Substantia nigra (tissue), 51 donors: ENCODE measurements at places on chromosomes 3 and 15.

DNA sequence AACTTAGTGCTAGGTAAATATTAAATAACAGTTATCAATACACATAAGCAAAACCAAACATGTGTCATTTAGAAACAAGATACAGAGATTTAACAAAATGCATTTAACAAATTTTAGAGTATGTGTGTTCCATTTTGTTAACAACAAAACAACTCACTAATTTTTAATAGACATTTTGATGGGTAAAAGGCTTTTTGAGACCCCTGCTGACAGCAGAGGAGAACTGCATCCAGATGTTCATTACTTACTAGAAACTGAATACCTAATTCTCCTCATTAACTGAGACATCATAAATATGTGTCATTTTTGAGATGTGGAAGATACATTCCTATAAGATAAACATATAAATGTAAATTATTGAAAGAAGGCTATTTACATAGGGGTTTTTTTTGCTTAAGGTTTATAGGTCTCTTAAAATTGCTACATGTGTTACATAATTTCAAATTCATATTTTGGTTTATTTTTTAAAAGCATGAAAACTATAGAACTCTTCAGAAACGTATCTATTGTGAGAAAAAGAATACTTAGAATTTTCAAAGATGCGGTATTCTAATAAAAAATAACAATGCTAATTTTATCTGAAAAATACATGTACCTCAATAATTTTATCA is 1009.8 kb downstream of the TUSC7 start:
- no peak for DNase-seq

- DNase-seq = no peak
Measured at GRCh38 chr3:120203016-120203415, 82.0 kb downstream of the GPR156 start.

DNA sequence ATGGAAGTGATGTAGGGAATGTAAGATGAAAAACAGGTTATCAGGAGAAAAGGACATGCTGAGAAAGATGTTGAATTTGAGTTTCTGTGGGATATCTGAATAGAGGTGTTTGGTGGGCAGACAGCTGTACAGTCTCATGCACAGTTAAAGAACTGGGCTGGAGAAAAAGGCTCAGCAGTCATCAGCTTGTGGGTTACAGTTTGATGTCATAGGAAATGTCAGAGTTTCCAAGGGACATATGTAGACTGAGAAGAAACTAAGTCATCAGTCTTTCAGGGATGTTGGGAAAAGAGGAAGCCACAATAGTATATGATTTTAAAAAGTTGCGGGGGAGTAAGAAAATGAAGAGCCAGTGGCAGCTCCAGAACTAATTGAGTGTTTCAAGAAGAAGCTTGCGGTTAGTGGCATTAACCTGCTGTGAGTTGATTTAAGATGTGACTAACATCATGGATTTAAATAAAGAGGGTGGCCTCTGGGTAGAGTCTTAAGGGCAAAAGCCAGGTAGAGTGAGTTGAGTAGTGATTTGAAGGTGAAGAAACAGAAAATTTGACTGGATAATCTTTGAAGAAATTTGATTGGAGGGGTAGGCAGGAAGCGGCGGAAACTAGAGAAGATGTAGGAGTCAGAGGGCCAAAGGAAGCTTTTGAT is 24.6 kb downstream of the GORASP1 start:
- no peak for DNase-seq

- DNase-seq = no peak
Measured at GRCh38 chr3:141052201-141053069, 1.3 kb downstream of the SPSB4 start.

- DNase-seq = no peak
Measured at GRCh38 chr15:66545255-66545654, 20.5 kb downstream of the LCTL start.

DNA sequence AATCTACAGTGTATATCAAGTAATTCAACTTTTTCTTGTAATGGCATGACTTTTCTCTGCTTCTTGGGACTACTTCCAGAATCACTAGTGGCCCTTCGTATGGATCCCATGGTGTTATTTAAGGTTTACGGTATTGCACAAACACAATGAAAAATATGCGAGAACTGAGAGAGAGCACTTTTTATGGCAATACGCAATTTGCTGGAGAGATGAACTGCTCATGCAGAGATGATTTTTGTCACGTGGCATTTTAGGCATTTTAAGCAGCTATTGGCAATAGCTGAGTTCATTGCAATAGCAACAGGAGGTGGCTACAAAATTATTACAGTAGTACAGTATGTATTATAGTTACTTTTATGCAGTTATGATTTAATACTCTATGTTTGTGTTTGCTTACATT is 294.0 kb downstream of the UBE2E2 start:
- no peak for DNase-seq

GRCh38 chr15:83926116-83926515 is 272.2 kb downstream of the ADAMTSL3 start:
- DNase-seq = no peak

DNA sequence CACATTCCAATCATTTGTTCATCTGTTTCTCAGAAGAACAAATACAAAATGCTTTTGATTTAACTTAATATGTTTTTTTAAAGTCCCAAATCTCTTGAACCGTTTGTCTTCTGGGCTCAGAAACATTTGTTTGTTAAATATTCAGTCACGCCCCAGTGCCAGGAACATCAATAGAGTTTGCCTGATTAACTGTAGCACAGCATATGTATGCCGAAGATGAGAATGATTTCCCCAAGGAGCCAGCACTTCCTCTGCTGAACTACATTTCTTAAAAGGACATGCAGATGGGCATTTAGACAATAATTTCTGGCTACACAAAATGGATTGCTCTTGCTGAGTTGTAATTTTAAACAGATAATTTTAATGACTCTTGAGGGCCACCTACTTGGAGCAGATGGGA is 191.6 kb upstream of the FAM3D start:
- no peak for DNase-seq

GRCh38 chr3:12479919-12480427 is 4.3 kb upstream of the TSEN2 start:
- no peak for DNase-seq

GRCh38 chr3:147939839-147940238 is 530.7 kb downstream of the ZIC1 start:
- peak; percentile 50 for DNase-seq

- no peak for DNase-seq
Measured at GRCh38 chr15:74380361-74381189, 13.1 kb upstream of the CYP11A1 start.

GRCh38 chr3:3708769-3709115 is 90.5 kb upstream of the LRRN1 start:
- DNase-seq = no peak

DNA sequence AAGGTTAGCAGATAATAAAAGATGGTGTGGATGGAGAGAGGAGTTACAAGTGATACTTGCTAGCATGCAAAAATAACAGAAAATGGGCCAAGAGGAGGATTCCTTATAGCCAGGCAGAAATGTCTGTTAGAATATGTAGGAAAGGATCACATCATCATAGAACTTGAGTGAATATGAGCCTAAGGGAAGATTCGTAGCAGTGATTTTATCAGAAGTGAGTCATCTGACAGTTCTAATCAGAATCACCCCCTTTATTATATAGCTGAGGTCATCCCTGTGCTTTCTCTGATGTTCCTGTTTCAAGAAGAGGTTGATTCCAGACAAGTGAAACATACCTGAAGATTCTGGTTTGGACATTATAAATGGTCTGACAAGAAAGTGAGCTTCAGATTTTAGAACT is 22.9 kb downstream of the EXOG start:
- DNase-seq = no peak

- peak; percentile 6 for DNase-seq
Measured at GRCh38 chr3:7309641-7310102, 448.8 kb downstream of the GRM7 start.

- no peak for DNase-seq
Measured at GRCh38 chr15:47689660-47690059, 27.6 kb upstream of the SEMA6D start.

- DNase-seq = no peak
Measured at GRCh38 chr3:18223974-18224373, 201.2 kb downstream of the SATB1 start.

DNA sequence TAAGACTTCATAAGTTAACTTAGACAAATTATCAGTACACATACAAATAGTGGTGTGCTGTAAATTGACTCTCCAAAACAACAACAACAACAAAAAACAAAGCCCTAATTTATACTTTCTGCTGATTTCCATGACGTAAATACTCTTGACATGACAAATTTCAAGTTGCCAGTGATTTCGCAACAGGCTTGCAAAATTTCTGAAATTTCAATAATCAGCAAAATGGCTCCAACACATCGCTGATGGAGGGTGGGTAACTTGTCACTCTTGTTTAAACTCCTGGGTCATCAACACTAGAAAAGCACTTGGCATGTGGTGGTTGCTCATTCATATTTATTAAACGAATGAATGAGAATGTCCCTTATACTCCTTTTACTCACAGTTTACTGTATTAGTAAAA is 205.2 kb upstream of the SATB1 start:
- DNase-seq = no peak

- no peak for DNase-seq
Measured at GRCh38 chr15:45810201-45810600, 175.4 kb downstream of the SQOR start.

DNA sequence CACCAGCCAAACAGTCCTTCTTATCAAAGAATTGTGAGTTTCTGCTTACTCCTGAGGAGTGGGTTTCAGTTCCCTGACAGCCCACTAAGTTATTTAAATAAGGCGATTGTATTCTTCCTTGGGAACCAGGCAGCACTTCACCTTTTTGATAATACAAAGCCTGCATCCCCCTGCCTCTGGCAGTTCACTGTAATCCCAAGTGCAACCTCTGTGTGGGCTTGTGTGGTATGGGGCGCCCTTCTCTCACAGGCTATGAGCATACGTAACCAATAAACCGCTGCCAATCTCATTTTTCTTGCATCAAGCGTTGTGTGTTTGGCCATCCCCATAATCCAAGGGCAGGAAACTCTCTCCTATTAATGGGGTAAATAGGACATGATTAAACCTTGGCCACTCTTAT is 1025.6 kb downstream of the NSUN3 start:
- DNase-seq = no peak

DNA sequence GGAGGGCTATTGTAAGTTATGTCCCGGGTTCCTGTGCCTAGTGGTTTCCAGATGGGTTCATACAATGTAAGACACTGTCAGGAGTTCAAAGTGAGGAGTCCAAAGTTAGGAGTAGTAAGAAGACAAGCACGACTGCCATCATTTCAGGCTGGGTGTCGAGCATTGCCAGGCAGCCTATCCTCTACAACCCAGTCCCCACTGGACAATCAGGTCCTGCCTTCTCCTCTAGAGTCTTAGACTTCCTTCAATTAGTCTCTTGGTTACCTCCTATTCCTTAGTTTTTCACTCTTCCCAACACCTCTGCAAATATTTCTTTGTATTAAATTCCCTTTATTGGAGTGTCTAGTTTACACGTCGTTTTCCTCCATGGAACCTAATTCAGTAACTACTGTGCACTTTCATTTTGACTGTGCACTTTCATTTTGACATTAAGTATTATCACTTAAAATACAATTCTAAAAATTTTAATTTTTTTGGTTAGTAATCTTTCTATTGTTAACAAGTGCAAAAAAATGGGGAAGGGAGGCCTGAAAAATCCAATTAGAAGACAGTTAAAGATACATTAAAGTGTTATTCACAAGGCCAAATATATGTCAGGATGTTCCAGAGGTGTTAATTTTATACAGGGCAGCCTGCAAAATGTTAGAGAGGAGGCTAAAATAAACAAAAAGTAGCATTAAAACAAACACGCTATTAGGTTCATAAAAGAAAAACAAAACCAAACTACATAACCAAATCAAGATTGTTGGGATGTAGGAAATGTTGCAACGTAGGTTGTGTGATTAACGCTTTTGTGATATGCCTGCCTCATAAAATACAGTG is 155.3 kb downstream of the TBL1XR1 start:
- no peak for DNase-seq

DNA sequence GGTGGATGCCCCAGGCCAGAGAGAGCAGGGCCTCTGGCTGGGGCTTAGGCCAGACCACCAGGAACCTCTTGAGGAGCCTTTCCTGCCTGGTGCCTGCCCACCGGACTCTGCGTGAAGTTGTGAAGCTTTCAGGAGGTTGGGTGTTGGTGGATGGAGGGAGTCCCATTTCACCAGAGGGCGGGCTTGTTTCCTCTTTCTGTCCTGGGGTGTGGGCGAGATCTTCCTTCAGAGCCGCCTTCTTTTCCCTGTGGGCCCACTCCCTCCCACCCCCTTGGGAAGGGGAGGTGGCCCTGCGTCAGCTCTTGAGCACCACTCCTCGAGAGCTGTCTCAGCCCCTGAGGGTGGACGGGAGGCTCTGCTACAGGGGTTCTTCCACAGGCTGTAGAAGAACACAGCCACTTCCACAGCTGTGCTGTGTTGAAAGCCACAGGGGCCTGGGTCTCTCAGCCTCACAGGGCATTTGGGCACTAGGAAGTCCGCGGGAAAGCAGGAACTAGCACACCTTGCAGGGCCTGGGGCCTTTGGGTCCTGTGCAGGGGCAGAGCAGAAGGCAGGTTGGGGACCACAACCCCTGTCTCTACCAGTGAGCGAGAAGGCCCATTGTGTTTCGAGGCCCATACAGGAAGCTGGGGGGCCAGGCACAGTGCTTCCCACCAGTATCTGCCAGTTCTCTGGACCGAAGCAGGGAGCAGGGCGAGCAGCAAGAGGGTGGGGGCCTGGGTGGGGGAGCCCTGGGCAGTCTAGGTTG is 2.1 kb downstream of the AMIGO3 start:
- no peak for DNase-seq

- peak; percentile 0 for DNase-seq
Measured at GRCh38 chr3:33919312-33920120, 121.1 kb downstream of the PDCD6IP start.

- DNase-seq = no peak
Measured at GRCh38 chr3:173008978-173009377, 132.1 kb downstream of the SPATA16 start.

DNA sequence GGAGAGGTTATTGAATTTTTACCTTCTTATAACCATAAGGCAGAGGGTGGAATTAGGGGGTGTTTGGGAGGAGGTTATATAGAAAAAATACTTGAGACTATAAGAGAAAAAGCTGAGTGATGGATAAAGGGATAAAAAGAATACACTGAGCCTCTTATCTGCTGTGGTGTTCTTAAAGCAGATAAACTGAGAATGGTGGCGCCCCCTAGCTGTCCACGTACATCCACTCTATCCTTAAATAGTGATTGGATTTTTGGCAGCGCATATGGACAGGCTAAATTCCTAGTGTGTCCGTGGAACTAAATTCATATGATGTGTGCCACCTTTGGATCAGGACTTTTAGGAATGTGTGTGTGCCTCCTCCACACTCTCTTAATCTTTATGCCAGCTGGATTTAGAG is 121.1 kb downstream of the OXSM start:
- no peak for DNase-seq

DNA sequence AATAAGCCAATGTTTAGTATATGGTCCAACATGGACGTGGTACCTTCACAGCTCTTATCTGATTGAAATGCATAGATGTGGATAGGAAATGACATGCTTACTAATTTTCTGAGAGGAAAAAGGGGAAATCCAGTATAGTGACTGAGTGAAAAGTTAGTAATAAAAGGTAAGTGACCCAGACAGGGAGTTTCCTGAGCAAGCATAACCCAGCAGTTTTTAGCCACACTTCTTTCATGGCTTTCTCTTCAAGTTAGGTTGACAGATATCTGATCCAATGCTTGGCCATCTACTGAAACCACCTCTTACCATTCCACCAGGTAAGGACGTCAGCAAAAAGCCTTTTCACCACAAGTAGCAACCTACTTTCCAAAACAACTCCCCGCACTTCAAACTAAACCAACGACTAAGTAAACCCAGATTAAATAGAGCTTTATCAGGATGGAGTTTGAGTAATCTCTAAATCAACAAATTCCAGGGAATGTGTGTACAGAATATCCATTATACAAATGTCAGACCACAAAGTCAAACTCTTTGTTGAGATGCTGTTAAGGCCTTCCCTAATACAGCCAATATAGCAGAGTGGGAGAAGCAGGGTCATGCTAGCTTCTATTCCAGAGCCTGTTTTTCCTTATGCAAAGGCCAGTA is 329.7 kb downstream of the RORA start:
- no peak for DNase-seq
